Activated CD4-positive, alpha-beta T cell treated with anti-CD3 and anti-CD28 coated beads for 36 hours (primary cell): ENCODE measurements at places on chromosomes 1 and 21. TPM values are rescaled to one million over a fixed set of nuclear protein-coding genes. Genes with fewer than 3 reads are reported as not detected.

AK2 gene
- 464 TPM for total RNA-seq

SFN gene
- 1.1 TPM for total RNA-seq

NUCKS1 gene
- total RNA-seq = 260 TPM

KCTD3 gene
- total RNA-seq = 4.0 TPM

GPR3 gene
- total RNA-seq = 1.3 TPM

TFF2 gene
- not detected for total RNA-seq
